ENCODE measurements at places on chromosomes 16 and 17. TPM values are rescaled to one million over a fixed set of nuclear protein-coding genes. Genes with fewer than 3 reads are reported as not detected.
A peak's percentile ranks its signal among the peaks of the same experiment; 100 is the strongest.

DNA sequence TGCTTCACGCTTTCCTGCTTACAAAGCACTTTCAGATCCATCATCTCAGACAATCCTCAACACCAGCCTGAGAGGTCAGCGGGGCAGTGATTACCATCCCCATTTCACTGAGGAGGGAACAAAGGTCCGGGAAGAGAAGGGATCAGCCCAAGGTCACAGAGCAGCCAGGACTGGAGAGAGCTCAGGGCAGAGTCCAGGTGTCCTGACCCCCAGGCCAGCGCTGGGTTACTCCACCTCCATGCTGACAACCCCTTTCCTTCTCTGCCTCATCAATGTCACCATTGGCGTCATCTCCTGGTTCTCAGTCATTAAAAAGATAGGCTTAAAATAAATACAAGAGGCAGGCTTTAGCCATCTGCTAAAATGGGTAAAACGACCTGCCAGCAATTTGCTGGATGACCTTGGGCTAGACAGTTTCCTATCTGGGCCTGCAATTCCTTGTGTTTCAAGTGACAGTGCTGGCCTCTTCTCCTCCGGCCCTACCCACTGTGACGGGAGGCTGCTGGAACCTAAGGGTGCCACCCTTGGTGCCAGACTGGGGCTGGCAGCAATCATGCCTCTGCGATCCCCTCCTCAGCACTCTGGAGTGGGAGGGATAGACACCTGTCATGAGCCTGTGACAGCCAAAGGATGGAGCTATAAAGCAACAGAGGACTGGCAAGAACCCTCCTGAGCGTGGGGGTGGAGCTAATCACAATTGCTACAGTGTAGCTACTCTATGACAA, 79.5 kb upstream of the CCL1 start:
- H3K4me1 ChIP-seq: no peaks in the 10 kb centered on the region
- peaks cover 29% of the 10 kb centered on the region for H3K27me3 ChIP-seq
- no peak for DNase-seq
- H3K36me3 ChIP-seq: no peaks in the 10 kb centered on the region

DNA sequence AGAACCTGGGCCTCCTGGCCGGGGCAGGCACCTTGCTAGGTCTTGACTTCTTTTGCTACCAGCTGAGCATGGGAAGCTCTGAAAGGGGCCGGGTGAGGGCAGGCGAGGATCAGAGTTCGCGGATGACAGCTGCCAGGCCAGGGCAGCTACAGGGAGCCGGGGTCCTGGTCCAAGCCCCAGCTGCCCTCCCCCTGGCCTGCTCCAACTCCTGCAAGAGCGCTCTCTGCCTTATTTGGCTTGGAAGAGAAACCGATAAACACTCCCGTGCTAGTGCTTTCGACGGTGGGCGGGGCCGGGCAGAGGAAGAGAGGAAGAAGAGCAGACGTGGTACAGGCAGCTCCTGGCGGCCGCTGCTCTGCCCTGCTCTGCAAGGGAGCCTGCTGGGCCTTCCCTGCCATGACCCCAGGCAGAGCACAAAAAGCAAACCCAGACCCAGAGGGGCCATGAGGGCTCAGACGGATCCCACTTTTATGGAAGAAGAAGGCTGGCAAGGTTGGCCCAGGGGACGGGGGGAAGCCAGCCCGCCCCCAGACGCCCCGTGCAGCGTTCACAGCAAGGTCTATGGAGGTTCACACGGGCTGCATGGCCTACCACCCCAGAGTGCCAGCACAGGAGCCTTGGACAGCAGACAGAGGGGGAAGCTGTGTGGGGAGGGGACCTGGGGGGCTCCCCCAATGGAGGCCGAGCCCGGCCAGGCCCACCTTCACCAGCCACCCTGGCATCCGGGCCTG, 25.6 kb downstream of the PIEZO1 start:
- H3K36me3 ChIP-seq: no peaks in the 10 kb centered on the region
- H3K4me1 ChIP-seq: peaks cover 25% of the 10 kb centered on the region
- H3K4me3 ChIP-seq: no peak overlapping the region
- no peak for DNase-seq

DNA sequence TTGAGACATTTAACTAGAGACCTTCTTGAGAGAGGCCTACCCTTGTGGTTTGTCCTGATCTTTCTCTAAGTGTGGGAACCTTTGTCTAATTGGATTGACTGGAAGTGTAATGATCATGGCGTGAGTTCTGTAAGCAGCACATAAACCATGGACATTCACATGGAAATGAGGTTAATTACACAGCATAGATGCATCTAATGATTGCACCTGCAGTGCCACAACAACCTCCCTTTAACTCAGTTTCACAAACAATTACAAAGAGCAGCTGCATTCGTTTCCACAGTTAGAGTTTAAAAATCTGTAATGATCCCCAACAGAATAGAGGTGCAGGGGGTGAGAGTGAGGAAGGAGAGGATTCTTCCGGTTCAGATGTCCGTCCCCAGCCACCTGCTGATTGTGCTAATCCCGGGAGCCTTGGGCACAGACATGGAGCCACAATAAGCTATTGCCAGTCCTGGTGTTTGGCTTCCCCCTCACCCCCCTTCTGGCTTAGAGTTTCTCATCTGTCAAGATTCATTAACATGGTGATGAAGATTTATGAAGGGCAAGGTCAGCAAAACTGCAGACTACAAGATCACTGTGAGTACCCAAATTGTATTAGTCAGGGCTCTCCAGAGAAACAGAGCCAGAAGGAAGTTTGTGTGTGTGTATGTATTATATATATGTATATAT, 659.2 kb upstream of the SOX9 start:
- no peak overlapping the region for H3K4me3 ChIP-seq
- DNase-seq: no peak
- H3K36me3 ChIP-seq: no peaks in the 10 kb centered on the region
- H3K4me1 ChIP-seq: no peaks in the 10 kb centered on the region
- no peaks in the 10 kb centered on the region for H3K27me3 ChIP-seq

GRCh38 chr17:28180449-28180848, 138.0 kb downstream of the NLK start:
- H3K36me3 ChIP-seq: no peaks in the 10 kb centered on the region
- no peak overlapping the region for H3K4me3 ChIP-seq
- no peaks in the 10 kb centered on the region for H3K4me1 ChIP-seq
- DNase-seq: no peak
- no peaks in the 10 kb centered on the region for H3K27me3 ChIP-seq

DNA sequence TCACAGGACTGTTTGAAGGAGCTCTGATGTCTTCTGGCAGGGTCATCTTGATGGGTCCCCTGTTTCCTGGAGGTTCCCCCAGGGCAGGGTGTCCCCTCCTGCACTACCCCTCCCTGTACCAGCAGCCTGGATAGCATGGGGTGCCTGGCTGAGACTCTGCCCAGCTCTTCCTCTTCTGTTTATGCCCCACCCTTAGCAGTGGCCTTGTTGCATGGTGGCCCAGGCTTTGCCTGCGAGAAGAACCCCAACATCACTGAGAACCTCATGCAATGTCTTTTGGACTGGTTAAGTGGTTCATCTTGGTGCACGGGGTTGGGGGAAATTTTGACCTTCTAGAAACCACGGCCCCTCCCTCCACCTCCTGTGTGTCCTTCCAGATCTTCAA, 121.8 kb downstream of the IRX3 start:
- no peak for DNase-seq
- H3K36me3 ChIP-seq: no peaks in the 10 kb centered on the region
- H3K27me3 ChIP-seq: no peaks in the 10 kb centered on the region
- H3K27ac ChIP-seq: no peak overlapping the region
- H3K4me3 ChIP-seq: no peak overlapping the region

GRCh38 chr17:47205419-47205963, 3.7 kb upstream of the MYL4 start:
- H3K36me3 ChIP-seq: no peaks in the 10 kb centered on the region
- H3K4me3 ChIP-seq: peak overlapping the region; percentile 46
- peak overlapping the region; percentile 87 for H3K27ac ChIP-seq
- no peaks in the 10 kb centered on the region for H3K27me3 ChIP-seq

DNA sequence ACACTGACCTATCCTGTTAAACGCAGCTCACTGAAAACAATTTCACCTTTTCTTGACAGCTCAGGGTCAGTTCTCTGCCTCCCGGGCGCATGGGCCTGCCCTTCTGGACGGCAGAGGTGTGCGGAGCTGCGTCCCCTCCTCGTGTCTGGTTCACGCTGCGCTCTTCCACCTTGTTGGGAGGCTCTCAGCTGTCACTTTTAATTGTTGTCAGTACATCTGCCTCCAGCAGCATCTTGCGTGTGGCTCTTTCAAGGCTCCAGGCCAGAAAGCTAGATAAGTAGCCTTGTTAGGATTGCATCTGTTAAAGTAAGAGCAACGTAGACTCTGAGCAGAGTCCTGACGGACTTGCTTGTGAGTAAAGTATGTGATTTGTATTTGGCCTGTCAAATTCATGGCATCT, 59.4 kb downstream of the MGAT5B start:
- no peaks in the 10 kb centered on the region for H3K36me3 ChIP-seq
- no peak overlapping the region for H3K4me3 ChIP-seq
- DNase-seq: no peak
- no peaks in the 10 kb centered on the region for H3K27me3 ChIP-seq
- H3K4me1 ChIP-seq: no peaks in the 10 kb centered on the region

- no peaks in the 10 kb centered on the region for H3K4me1 ChIP-seq
- no peak overlapping the region for H3K4me3 ChIP-seq
- H3K36me3 ChIP-seq: no peaks in the 10 kb centered on the region
- no peak overlapping the region for H3K27ac ChIP-seq
- no peak for DNase-seq
Measured at GRCh38 chr16:57830890-57831484, 28.7 kb upstream of the KIFC3 start.

- no peaks in the 10 kb centered on the region for H3K27me3 ChIP-seq
- no peak overlapping the region for H3K4me3 ChIP-seq
- H3K4me1 ChIP-seq: no peaks in the 10 kb centered on the region
- no peaks in the 10 kb centered on the region for H3K36me3 ChIP-seq
- H3K27ac ChIP-seq: no peak overlapping the region
Measured at GRCh38 chr16:56265184-56265583, 73.9 kb downstream of the GNAO1 start.

DNA sequence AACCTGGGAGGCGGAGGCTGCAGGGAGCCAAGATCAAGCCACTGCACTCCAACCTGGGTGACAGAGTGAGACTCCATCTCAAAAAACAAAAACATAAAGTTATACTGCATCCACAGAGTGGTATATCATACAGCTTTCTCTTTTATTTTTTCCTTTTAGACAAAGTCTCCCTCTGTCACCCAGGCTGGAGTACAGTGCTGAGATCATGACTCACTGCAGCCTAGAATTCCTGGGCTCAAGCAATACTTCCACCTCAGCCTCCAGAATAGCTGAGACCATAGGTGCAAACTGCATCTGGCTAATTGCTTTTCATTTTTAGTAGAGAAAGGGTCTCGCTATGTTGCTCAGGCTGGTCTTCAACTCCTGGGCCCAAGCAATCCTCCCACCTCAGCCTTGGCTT, 10.0 kb upstream of the COPRS start:
- H3K4me3 ChIP-seq: no peak overlapping the region
- H3K27me3 ChIP-seq: no peaks in the 10 kb centered on the region

GRCh38 chr17:82195675-82196672, 16.7 kb downstream of the CCDC57 start:
- no peak overlapping the region for H3K4me3 ChIP-seq
- no peaks in the 10 kb centered on the region for H3K36me3 ChIP-seq
- no peaks in the 10 kb centered on the region for H3K4me1 ChIP-seq
- H3K27ac ChIP-seq: no peak overlapping the region

- H3K36me3 ChIP-seq: no peaks in the 10 kb centered on the region
- H3K27me3 ChIP-seq: no peaks in the 10 kb centered on the region
Measured at GRCh38 chr16:4214215-4214621, 27.7 kb downstream of the SRL start.

- H3K27ac ChIP-seq: no peak overlapping the region
- no peak overlapping the region for H3K4me3 ChIP-seq
- H3K27me3 ChIP-seq: no peaks in the 10 kb centered on the region
- H3K4me1 ChIP-seq: no peaks in the 10 kb centered on the region
- no peaks in the 10 kb centered on the region for H3K36me3 ChIP-seq
- no peak for DNase-seq
Measured at GRCh38 chr16:62130101-62130500, 93.9 kb upstream of the CDH8 start.

DNA sequence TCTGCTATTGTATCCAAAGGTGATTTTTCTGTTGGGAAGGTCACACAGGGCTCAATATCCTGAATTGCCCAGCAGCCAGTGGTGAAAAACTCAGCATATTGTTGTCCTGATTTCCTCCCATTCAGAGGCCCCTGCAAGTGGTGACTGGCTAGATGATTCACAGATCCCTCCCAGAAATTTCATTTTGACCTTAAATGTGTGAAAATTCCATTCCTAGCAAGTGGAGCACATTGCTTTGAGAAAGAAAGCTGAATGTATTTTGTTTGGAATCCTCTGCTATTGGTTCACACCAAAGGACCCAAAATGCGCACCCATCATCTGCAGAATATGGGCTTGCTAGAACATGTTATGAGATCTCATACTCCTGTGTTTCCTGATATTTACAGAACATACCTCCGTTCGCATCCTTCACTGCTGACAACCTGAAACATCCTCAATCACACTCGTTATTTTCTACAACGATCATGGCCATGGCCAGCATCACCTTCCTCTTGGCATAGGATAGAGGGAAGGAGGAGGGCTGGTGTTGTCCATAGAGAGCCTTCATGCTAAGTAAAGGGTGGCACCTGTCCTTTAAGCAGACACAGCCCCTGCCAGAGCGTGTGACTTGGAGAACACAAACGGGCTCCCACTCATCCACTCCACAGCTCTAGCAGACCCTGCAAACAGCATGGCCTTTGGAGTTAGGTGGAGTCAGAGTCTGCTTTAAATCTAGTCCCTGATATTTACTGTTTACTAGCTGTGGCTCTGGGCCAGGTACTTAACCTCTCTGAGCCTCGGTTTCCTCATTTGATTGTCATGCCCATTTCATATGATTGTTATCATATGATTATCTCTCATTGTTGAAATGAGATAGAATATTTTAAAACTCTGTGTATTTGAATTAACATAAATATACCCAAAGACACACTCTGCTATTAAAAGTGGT, 30.4 kb upstream of the NFAT5 start:
- DNase-seq: no peak
- no peaks in the 10 kb centered on the region for H3K4me1 ChIP-seq
- H3K4me3 ChIP-seq: no peak overlapping the region
- H3K27me3 ChIP-seq: no peaks in the 10 kb centered on the region

- no peaks in the 10 kb centered on the region for H3K36me3 ChIP-seq
- DNase-seq: no peak
- no peaks in the 10 kb centered on the region for H3K4me1 ChIP-seq
- no peaks in the 10 kb centered on the region for H3K27me3 ChIP-seq
- H3K4me3 ChIP-seq: no peak overlapping the region
Measured at GRCh38 chr17:14818469-14818868, 446.7 kb downstream of the PMP22 start.

GRCh38 chr16:77548766-77549165, 113.9 kb upstream of the ADAMTS18 start:
- no peak overlapping the region for H3K4me3 ChIP-seq
- H3K4me1 ChIP-seq: no peaks in the 10 kb centered on the region
- H3K36me3 ChIP-seq: no peaks in the 10 kb centered on the region
- no peak overlapping the region for H3K27ac ChIP-seq
- DNase-seq: no peak

- no peak for DNase-seq
- H3K36me3 ChIP-seq: no peaks in the 10 kb centered on the region
- no peak overlapping the region for H3K27ac ChIP-seq
- no peaks in the 10 kb centered on the region for H3K4me1 ChIP-seq
- H3K27me3 ChIP-seq: no peaks in the 10 kb centered on the region
Measured at GRCh38 chr16:85090181-85090580, 22.1 kb downstream of the CIBAR2 start.

CNEP1R1 gene
- 16.5 TPM for total RNA-seq

PIK3R6 gene
- total RNA-seq: 2.5 TPM

KRTAP4-9 gene
- not detected for total RNA-seq

MFAP4 gene
- total RNA-seq: 186 TPM

CCDC40 gene
- 11.8 TPM for total RNA-seq

ERN2 gene
- total RNA-seq: not detected

PIK3R5 gene
- total RNA-seq: 12.3 TPM

IL34 gene
- total RNA-seq: 0.64 TPM

NGFR gene
- total RNA-seq: 27.8 TPM

ADAMTS18 gene
- 20.6 TPM for total RNA-seq
